ENCODE measurements at places on chromosomes 2 and 18. TPM values are rescaled to one million over a fixed set of nuclear protein-coding genes. Genes with fewer than 3 reads are reported as not detected.

Gene TFCP2L1
- not detected for polyA plus RNA-seq

Gene LYPD6
- polyA plus RNA-seq: 0.93 TPM

Gene ASPRV1
- not detected for polyA plus RNA-seq

Gene LYG2
- polyA plus RNA-seq: 0.39 TPM

Gene ALPP
- not detected for polyA plus RNA-seq

Gene ATG16L1
- 6.3 TPM for polyA plus RNA-seq

Gene ATP8B1
- polyA plus RNA-seq: not detected

Gene SFT2D3
- not detected for polyA plus RNA-seq

Gene ATF2
- 39.1 TPM for polyA plus RNA-seq

Gene CPO
- polyA plus RNA-seq: not detected

Gene REG3G
- polyA plus RNA-seq: not detected

Gene HSPE1
- polyA plus RNA-seq: 859 TPM

Gene IL1RL1
- polyA plus RNA-seq: not detected

Gene FOXD4L1
- polyA plus RNA-seq: not detected

Gene TBR1
- polyA plus RNA-seq: not detected

Gene CLK1
- polyA plus RNA-seq: 83.9 TPM

Gene TMX3
- 64.2 TPM for polyA plus RNA-seq

Gene IDH1
- 17.7 TPM for polyA plus RNA-seq

Gene MYO7B
- not detected for polyA plus RNA-seq

Gene COBLL1
- polyA plus RNA-seq: 10.9 TPM

Gene CAPN10
- polyA plus RNA-seq: 1.5 TPM

Gene FHL2
- 25.2 TPM for polyA plus RNA-seq

Gene DYSF
- polyA plus RNA-seq: not detected

Gene SFTPB
- not detected for polyA plus RNA-seq

Gene SLC9A4
- polyA plus RNA-seq: 0.15 TPM

Gene LYPD6B
- polyA plus RNA-seq: not detected

Gene RAB31
- polyA plus RNA-seq: 13.1 TPM

Gene HNMT
- 81.6 TPM for polyA plus RNA-seq

Gene BOK
- not detected for polyA plus RNA-seq

Gene ITGB6
- polyA plus RNA-seq: not detected

Gene ING5
- polyA plus RNA-seq: 5.1 TPM

Gene DYNAP
- not detected for polyA plus RNA-seq

Gene GAL3ST2
- polyA plus RNA-seq: not detected

Gene MAP3K19
- not detected for polyA plus RNA-seq

Gene DTNA
- 75.9 TPM for polyA plus RNA-seq

Gene ZNF519
- polyA plus RNA-seq: 19.5 TPM

Gene SH2D6
- not detected for polyA plus RNA-seq

Gene POMC
- not detected for polyA plus RNA-seq

Gene ANKRD30B
- 2.1 TPM for polyA plus RNA-seq

Gene SERPINB3
- not detected for polyA plus RNA-seq

Gene ATP6V1C2
- polyA plus RNA-seq: 0.24 TPM

All from Purkinje cell (primary cell).